ENCODE measurements at places on chromosomes 12 and 14. TPM values are rescaled to one million over a fixed set of nuclear protein-coding genes. Genes with fewer than 3 reads are reported as not detected.

SELPLG gene
- total RNA-seq = 51.9 TPM

TEX22 gene
- total RNA-seq = 7.4 TPM

C3AR1 gene
- total RNA-seq = 0.60 TPM

DIABLO gene
- total RNA-seq = 58.1 TPM

CLEC7A gene
- total RNA-seq = 0.17 TPM

RHEBL1 gene
- total RNA-seq = 8.6 TPM

FAR2 gene
- total RNA-seq = 5.4 TPM

PRIMA1 gene
- not detected for total RNA-seq

ZNF891 gene
- total RNA-seq = 2.4 TPM

NTN4 gene
- not detected for total RNA-seq

BATF gene
- 213 TPM for total RNA-seq

SLC22A17 gene
- total RNA-seq = 5.0 TPM

KRT85 gene
- not detected for total RNA-seq

SIX4 gene
- 1.1 TPM for total RNA-seq

CISTR gene
- not detected for total RNA-seq

HRK gene
- total RNA-seq = not detected

IFNG-AS1 gene
- total RNA-seq = 0.41 TPM

BEGAIN gene
- total RNA-seq = 2.5 TPM

C2CD5 gene
- total RNA-seq = 30.0 TPM
